ENCODE measurements at places on chromosomes 12 and 14.

DNA sequence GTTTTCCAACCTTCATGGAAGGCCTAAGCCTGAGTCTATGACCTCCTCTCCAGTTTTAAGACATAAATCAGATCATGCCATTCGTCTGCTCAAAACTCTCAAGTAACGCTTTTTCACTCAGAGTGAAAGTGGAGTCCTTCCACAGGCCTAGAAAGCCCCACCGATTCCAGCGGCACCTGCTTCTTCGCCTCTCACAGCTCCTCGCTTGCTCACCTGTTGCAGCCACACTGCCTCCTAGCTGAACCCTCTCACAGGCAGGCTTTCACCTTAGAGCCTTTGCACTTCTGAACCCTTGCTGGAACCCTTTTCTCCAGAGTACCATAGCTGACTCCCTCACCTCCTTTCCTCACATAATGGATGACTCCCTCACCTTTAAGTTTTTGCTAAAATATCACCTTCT lies 301.1 kb downstream of the ZFP36L1 start:
- DNase-seq = no peak

DNA sequence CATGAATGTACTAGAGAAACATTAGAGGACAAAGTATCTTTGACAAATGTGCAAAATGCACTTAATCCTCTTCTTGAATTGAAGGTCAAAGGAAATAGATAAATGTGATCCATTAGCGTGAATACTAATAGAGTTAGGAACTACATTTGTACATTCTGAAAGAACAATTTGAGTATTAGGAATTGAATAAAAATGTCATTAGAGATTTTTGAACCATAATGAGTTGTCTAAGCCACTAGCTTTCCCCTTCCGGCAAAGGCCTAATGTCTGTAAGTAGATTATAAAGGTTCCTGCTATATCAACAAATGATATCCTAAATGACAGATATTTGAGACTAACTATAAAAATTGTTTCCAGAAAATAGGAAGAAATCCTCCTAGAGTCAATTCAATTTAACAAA lies 59.8 kb downstream of the KIF21A start:
- no peak for DNase-seq

DNA sequence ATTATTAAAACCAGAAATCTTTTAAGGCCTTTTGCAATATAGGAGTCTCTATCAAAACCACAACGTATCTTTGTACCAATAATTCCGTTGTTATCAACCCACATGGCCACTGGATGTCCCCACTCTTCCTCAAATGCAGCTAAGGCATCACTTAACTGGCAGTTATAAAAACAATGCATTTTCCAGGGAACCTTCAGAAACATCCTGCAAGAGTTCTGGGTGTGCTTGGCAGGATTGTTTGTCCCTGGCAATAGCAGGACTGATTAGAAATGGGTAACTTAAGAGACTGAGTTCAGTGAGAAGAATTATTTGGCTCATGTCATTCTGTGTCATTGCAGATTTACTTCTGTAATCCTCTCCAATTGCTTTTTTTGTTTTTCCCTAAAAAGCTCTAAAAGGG lies 112.0 kb downstream of the SLC15A5 start:
- peak; percentile 28 for DNase-seq

GRCh38 chr12:1289371-1290155 lies 298.5 kb downstream of the ERC1 start:
- peak; percentile 48 for DNase-seq

- no peak for DNase-seq
Observed at GRCh38 chr14:91232052-91232451, 12.5 kb downstream of the GPR68 start.

DNA sequence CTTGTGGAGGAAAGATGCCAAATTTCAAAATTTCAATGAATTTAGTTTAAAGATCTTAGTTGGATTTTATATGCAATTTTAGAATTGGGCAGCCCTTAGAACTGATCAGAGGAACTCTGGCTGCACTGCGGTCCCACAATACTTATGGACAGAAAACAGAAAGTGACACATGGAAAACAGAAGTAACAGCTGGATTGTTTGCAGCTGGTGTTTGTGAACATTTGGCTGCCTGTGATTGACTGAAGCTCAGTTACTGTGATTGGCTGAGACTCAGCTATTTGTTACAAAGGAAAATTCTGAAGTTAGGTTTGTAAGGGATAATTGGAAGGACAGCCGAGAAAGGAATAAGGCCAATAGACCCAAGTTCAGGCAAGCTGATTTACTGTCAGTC lies 10.0 kb upstream of the KRT86 start:
- DNase-seq = no peak

DNA sequence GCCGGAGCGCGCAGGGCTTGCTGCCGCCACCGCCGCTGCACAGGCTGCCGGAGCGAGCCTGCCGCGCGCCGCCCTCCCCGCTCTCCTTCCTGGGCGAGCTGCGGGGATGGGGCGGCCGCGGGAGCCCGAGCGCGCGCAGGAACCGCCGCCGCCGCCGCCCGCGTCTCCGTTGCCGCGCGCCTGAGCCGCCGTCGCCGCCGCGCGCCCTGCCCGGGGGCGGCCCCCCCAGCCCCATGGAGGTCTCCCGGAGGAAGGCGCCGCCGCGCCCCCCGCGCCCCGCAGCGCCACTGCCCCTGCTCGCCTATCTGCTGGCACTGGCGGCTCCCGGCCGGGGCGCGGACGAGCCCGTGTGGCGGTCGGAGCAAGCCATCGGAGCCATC lies 352 bp downstream of the PLXNC1 start:
- no peak for DNase-seq

- DNase-seq = peak; percentile 5
Observed at GRCh38 chr14:51860825-51861499, 550 bp downstream of the GNG2 start.

DNA sequence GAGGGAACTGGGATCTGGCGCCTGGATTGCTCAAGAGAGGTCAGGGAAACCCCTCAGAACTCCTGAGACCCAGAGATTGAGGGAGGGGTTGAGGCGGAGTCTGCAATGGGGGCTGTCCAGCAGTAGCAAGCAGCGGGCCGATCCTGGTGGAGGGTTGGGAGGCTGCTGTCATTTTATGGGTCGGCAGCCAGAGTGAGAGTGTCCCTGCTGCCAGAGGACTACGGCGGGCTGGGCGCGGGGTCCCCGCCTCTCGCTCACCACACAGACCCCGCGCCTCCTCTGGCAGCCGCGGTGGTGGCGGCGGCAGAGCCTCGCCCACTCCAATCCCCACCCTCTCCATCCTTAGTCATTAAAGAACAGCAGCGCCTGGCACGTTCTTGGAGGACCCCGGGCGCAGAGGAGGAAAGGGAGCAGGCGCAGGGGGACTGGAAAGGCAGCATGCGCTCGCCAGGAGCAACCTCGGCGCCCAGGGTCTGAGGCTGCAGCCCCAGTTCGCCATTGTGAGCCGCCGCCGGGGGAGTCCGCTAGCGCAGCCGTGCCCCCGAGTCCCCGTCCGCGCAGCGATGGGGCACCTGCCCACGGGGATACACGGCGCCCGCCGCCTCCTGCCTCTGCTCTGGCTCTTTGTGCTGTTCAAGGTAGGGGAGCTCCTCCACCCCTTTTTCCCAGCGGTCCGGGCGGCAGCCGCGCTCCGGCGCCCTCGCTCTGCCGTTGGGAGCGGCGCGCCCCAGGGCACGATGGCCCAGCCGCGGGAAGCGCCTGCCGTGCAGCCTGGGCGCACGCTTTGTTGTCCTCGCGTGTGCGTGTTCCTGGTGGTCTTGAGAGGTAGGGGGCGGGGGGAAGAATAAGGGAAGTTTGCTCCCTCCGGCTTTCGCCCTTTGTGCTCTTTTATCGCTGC lies at the start of gene PTPRO:
TSS of gene PTPRO (plus strand) at position 345 of the 898 bp plus-strand sequence.
- no peak for DNase-seq

- DNase-seq = no peak
Observed at GRCh38 chr14:53531730-53532129, 378.6 kb upstream of the DDHD1 start.

All from bone marrow (tissue), 2 donors.